ENCODE measurements at places on chromosomes 1 and 21.

DNA sequence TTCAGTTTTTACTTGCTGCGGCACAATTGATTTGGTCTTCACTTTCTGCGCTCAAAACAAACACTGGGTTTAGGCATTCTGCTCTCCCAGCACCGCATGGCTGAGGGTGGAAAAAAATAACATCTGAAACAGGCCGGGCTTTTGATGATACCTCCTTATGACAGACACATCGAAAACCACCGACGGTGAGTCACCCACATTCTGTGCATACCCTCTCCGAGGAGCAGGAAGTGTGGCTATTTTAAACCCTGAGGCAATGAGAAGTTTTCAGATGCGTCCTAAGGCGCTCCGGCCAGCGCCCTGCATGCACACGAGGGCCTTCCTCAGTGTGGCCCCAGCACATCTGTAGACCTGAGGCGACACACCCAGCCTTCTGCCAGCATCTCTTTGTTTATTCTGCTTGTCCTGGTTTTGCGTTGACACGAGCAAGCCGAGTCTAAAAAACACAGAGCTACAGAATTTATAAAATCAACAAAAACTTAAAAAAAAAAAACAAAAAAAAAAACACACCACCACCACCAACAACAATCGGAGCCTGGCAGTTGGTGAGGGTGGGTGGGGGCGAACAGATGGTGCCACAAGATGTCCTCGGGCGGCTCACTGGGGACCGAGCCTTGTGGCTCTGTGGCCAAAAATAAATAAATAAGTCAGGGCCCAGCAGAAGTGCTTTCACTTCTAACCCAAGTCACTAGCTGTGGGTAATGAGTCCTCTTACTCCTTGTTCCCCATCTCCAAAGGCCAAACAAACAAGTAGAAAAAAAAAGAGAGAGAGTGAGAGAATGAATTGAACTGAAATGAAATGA, 162.6 kb upstream of the IRF2BP2 start:
- peak; percentile 54 for DNase-seq

- DNase-seq: no peak
Measured at GRCh38 chr1:234734412-234734835, 124.4 kb upstream of the IRF2BP2 start.

DNA sequence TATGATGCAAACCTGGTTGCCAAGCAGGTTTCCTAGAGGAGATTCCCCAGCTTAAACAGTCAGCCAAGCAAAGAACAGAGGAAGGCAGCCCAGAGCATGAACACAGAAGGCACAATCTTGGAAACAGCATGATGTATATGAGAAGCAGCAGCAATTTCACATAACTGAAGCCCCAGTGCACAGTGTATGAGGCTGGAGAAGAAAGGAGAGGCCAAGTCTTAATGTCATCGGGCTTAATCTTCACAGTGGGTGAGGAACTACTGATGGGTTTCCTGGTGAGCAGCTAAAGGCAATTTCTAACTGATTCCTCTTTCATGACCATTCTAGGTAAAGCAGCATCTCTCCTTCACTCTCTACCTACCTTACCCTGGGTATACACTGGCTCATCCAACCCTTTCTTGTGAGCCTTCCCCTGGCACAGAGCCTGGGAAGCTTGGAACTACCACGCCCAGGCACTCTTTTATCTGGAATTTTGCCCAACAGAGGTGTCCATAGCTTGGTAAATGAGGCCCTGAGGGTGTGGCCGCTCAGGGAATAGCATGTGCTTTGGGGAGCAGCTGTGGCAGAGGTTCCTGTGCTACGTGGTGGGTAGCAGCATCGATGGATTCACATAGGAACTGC, 22.0 kb downstream of the FYB2 start:
- no peak for DNase-seq

DNA sequence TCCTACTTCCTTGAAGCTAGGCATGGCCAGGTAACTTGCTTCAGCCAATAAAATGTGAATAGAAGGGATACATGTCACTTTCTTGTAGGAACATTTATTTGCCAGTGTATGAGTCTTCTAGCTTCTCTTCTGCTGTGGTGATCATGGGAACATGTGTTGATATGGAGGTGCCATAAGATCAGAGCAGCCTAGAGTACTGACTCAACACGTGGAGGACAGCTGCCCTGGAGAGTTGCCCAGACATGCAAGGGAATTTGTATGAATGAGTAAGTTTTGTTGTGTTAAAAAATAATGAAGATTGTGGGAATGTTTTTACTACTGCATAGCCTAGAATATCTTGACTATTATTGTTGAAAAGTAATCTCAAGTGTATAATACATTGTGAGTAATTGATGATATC, 502.3 kb downstream of the NUF2 start:
- peak; percentile 40 for DNase-seq

- no peak for DNase-seq
Measured at GRCh38 chr1:77015748-77016341, 148.6 kb downstream of the ST6GALNAC5 start.

- no peak for DNase-seq
Measured at GRCh38 chr1:153613406-153613805, 469 bp upstream of the S100A16 start.

- DNase-seq: no peak
Measured at GRCh38 chr1:58256041-58256440, 290.5 kb downstream of the OMA1 start.

DNA sequence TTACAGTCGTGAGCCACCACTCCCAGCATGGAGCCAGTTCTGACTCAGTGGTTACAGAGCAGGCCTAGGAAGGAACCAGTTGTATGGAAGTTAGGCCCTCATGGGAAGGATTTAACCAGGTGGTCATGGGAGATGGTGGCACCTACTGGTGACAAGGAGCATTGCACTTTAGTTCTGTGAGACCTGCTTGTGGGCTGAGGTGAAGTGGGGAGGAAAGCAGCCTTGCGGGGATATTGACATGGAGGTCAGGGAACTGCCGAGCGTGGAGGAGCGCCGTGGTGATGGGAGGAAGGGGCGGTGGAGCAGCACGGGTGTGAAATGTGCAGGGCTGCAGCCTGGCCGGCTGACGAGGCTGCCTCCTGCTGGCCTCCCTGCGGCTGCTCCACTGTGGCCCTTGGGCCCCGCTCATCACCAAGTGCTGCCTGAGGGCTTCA, 100.4 kb downstream of the GALNT2 start:
- peak; percentile 15 for DNase-seq

DNA sequence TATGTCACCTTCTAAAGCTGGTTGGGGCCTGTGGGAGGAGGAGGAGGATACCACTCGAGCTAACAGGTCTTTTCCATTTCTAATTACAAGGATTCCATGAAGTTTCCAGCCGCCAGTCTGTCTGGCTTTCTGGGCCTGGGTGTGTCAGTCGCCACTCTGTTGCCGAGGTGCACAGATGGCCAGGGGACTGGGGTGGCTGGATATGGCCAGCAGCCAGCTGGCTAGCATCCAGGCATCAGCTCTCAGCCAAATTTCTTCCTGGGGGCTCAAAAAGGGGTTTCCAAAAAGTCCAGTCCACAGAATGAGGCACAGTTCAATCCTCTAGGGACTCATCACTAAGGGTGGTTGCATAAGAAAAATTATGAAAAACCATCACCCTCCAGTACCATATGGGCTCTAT, 32.4 kb downstream of the ITPKB start:
- peak; percentile 42 for DNase-seq

DNA sequence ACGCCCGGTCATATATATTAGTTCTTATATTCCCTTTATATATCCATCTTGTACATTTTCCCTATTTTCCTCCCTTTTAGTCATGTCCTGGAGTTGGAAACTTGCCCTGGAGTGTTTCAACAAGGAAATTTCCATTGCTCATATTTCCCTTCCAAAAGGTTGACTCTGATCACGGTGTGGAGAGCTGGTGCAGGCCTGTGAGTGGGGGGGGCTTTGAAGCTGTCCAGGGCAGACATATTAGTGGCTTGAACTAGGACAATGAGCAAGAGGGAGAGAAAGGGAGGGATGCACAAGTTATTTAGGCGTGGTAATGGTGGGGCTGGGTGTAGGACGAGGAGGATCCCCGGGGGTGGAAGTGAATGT, 30.4 kb upstream of the TMEM61 start:
- DNase-seq: no peak

GRCh38 chr1:187733232-187733631, 904.5 kb downstream of the PLA2G4A start:
- DNase-seq: no peak

DNA sequence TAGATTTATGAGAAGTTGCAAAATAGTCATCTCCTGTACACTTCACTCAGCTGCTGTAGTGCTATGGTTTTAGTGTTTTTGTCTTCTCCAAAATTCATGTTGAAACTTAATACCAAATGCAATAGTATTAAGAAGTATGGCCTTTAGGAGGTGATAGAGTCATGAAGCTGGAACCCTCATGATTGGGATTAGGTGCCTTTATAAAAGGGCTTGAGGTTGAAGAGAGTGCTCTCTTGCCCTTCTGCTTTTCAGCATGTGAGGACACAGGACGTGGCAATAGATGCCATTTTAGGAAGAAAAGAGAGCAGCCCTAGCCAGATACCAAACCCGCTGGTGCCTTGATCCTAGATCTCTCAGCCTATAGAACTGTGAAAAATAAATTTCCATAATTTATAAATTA, 87.6 kb downstream of the CTH start:
- no peak for DNase-seq

Data from uterus (tissue), 4 donors.